ENCODE measurements at places on chromosomes 3 and 15.

- no peak for DNase-seq
Observed at GRCh38 chr3:58021962-58022361, 13.7 kb downstream of the FLNB start.

GRCh38 chr3:48477959-48478520 lies 25.9 kb downstream of the SHISA5 start:
- DNase-seq, result no peak

DNA sequence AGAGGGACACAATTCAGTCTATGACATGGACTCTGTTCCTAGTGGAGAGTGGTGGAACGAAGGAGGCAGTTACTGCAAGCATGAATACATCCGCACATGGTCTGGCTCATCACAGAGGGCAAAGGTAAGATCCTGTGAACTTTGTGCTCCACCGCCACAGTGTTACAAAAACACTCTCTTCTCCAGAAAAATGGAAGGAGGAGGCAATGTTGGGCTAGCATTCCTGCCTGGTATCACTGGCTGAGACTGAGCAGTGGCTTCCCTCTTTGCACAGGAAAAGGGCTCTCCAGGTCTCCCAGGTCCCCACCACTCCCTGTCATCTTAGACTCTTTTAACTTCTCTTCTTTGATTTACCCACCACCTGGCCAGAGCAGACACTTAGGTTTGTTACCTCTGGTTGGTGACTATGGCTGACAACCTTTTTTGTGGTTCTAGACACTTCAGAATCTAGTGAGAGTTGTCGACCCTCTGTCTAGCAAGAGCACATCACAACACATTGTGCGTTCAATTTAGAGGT lies 1.5 kb upstream of the EEFSEC start:
- no peak for DNase-seq

GRCh38 chr3:120566243-120566975 lies 29.7 kb upstream of the NDUFB4 start:
- no peak for DNase-seq

DNA sequence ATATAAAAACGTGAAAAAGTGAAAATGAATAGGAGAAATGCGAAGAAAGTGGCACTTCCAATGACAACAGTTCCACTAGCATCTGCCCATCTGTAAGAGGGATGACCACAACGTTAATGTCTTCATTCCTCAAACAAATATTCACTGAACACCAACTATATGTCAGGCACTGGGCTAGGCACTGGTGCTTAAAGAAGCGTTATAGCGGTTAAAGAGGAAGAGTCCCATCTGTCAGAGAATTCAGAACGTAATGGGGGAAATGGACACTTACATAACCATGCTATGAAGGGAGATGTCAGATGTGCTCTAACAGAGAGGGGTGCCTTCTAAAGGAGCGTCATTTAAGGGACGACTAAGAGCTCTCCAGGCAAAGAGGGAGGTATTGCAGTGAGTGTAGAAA lies 8.2 kb downstream of the RUBCN start:
- DNase-seq, result no peak

DNA sequence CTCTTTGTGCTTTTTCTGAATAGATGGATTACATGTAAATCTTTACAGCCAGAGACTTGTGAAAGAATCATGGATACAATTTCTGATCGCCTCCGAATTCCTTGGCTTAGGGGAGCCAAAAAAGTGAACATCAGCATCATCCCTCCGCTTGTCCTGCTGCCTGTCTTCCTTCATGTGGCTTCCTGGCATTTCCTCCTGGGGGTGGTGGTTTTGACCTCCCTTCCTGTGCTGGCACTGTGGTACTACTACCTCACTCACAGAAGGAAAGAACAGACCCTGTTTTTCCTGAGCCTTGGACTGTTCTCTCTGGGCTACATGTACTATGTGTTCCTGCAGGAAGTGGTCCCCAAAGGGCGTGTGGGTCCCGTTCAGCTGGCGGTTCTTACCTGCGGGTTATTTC lies 5.9 kb downstream of the ZDHHC23 start:
- DNase-seq, result no peak

- no peak for DNase-seq
Observed at GRCh38 chr3:12060139-12060845, 56.1 kb downstream of the SYN2 start.

- no peak for DNase-seq
Observed at GRCh38 chr15:38374029-38374428, 79.9 kb upstream of the FAM98B start.

DNA sequence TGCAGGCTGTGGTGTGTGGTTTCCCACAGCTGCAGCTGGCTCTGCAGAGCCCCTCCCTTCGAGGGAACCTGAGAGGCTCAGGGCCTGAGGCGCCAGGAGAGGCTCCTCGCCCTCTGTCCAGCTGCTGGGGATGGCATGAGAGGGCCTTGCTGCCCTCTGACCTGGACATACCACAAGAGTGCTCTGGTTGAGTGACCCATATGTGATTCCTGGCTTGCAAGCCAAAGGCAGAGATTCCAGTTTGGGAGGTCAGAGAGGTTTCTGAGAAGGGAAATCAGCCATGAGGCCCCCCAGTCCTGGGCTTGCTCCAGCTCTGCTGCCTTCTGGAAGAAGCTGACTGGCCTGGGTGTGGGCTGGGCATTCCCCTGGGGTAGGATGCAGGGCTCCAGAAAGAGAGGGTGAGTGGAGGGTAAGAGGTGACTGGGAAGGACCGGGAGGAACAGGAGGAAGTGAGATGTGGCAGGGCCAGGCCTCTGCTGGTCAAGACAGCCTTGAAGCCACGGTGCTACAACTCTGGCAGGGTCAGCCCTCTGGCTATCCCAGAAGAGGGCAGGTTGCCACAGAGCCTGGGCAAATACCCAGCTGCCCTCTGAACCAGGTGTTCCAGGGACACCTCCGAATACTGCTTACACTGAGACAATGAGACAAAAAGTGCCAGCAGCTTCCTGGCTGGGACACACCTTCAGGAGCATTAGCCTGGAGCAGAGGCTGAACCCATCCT lies 16.0 kb upstream of the SRP14 start:
- no peak for DNase-seq

- no peak for DNase-seq
Observed at GRCh38 chr3:31448035-31448881, 84.5 kb upstream of the STT3B start.

- no peak for DNase-seq
Observed at GRCh38 chr3:117932441-117932840, 1102.2 kb downstream of the IGSF11 start.

GRCh38 chr15:44532689-44533088 lies 4.3 kb upstream of the EIF3J start:
- no peak for DNase-seq

- no peak for DNase-seq
Observed at GRCh38 chr3:29649815-29650547, 369.1 kb downstream of the RBMS3 start.

DNA sequence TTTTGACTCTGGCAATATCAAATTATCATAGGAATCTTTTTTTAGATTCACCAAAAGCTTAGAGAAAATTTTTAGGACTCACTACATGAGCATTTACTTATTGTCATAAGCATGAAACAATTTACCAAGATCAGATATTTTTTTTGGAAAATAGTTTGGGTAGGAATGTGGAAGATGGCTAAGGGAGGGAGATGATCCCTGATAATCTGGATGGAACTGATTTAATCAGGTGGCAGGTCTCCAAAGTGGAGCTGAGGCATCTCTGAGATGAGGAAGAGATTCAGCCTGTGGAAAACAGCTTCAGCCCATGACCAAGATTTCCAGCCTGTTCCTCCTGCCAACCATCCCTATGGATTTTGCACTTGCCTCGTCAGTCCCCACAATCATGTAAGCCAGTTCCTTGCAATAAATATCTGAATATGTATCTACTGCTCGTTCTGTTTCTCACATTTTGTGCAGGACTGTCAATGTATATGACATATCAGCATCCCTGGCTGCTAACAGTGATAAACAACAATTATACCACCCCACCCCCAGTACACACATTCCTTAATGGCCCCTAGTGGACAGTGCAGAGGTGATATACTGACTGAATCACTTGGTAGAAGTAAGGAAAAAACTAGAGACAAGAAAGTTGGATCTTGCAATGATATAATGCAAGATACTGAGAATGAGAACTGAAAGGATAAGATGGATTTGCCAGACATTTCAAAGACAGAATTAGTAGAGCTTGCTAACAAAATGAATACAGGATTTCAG lies 183.8 kb downstream of the NEK10 start:
- DNase-seq, result no peak

DNA sequence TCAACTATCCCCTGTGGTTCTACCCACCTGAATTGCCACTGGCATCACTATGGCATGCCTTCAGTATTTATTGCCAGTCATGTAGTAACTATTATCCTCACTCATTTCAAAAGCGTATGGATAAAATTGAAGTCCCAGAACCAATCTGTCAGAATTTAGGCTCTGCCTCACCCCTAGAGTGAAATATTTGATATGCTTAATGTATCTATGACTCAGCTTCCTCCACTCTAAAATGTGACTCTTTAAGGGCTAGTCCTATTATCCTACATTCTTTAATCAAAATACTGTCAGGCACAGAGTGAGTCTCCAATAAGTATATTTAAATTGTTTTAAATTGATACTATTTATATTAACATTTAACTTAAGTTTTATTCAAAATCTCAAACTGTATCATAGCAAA lies 27.6 kb downstream of the ARPP21 start:
- no peak for DNase-seq

DNA sequence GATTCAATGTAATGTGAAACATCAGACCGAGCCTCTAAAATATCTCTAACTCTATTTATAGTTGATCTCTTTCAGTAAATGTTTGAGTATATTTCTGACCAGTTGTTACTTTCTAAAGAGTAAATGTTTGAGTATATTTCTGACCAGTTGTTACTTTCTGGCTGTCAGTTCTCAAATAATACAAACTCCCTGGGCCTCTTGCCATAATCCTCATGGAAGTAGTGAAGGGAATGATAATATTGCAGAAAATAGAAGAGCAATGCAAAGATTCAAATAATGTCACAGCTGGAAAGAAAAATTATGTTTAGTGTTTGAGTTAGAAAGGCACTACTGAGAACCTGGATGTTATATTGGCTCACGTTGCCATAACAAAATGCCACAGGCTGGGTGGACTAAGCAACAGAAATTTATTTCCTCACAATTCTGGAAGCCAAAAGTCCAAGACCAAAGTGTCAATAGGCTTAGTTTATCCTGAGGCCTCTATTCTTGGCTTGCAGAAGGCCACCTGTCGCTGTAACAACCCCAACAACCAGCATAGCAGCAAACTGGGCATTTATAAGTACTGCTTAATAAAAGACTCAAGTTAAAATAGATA lies 470.6 kb upstream of the BCHE start:
- DNase-seq, result no peak

GRCh38 chr15:25366058-25366457 lies 72.8 kb downstream of the UBE3A start:
- no peak for DNase-seq

DNA sequence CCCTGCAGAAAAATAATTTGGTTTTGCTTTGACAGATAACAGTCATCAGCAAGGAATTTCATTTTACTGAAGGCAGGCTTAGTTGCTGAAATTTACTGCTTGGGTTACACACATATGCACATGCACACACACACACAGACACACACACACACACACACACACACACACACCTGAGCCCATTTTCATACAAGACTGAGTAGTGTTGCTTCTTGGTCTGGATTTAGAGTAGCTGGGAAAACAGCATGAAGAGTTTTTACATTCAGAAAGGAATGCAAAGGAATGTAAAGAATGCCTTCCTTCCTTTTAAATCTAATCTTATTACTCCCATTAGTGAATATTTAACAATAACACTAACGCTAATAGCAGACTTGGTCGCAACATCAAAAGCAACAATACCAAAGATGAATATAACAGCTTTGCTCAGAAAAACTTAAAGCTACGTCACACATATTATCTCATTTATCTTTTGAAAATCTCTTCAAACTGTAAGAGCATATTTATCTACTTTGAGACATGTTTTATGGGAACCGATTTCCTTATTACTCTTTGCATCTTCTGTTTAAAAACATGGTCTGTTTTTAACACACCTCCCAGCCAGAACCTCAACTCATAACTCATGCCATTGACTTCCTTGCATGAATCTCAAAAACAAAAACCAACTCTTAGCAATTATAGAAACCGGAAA lies 32.5 kb downstream of the RFTN1 start:
- DNase-seq, result no peak

- DNase-seq, result no peak
Observed at GRCh38 chr3:7740458-7740857, 761.2 kb upstream of the LMCD1 start.

GRCh38 chr15:96038650-96039049 lies 291.9 kb upstream of the NR2F2 start:
- DNase-seq, result no peak

GRCh38 chr3:176663837-176664831 lies 533.1 kb downstream of the TBL1XR1 start:
- no peak for DNase-seq

DNA sequence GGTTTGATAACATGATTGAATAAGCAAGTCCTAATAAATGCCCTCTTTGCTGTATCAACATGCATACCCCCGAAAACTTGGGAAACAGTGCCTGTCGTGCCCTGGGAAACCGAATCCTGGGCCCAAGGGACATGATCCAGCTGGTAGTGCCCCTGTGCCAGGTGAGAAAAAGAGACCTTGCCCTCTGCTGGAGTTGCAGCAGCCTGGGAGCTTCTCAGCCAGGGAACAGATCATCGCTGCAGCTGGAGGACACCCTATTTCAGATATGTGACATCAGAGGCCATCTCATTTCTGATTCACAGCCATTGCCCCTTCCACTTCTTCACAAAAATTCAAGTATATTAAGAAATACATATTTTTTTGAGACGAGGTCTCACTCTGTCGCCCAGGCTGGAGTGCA lies 32.3 kb downstream of the STOML1 start:
- DNase-seq, result no peak

GRCh38 chr3:157572559-157573270 lies 69.5 kb upstream of the VEPH1 start:
- DNase-seq, result no peak

GRCh38 chr3:190517687-190518086 lies 3.8 kb downstream of the IL1RAP start:
- DNase-seq, result no peak

DNA sequence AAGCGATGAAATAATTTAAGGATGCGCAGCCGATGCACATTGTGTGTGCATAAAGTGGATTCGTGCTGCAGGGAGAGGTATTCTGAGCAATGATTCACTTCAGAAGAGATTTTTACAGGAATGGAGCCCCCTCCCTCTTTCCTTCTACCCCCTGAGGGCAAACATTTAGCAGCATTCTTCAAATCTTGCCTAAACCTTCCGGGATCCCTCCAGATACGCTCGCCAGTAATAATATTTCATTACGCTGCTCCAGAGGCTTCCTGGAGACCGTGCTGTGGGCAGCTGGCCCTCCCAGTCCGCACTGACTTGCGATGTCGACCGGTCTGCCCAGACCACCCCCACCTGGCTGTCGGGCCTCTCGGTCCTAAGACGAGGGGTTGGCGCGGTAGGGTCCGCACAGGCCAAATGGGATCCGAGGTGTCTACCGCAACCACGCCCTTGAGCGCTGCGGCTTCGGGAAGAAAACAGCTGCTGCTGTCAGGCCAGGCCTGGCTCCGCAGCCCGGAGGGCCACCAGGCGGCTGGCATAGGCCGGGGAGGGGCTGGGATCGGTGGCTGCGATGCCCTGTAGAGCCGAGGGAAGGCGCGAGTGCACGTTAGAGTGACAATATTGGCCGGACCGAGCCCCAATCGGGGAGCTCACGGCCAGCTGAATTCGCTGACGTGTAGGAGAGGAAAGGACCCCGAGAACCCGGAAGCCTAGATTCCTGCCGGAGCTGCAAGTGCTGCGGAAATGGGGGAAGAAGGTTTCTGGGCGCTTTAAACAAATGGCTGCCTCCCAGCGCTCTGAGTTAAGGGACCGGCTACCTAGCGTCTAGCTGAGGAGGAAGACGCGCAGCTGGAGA lies 14.3 kb downstream of the ZIC4 start:
- DNase-seq, result no peak

GRCh38 chr15:52784799-52785671 lies 5.1 kb downstream of the ONECUT1 start:
- no peak for DNase-seq

- no peak for DNase-seq
Observed at GRCh38 chr3:88137836-88138235, 11.9 kb upstream of the C3orf38 start.
